ENCODE measurements at places on chromosomes 12 and 14.
A peak's percentile ranks its signal among the peaks of the same experiment; 100 is the strongest.

DNA sequence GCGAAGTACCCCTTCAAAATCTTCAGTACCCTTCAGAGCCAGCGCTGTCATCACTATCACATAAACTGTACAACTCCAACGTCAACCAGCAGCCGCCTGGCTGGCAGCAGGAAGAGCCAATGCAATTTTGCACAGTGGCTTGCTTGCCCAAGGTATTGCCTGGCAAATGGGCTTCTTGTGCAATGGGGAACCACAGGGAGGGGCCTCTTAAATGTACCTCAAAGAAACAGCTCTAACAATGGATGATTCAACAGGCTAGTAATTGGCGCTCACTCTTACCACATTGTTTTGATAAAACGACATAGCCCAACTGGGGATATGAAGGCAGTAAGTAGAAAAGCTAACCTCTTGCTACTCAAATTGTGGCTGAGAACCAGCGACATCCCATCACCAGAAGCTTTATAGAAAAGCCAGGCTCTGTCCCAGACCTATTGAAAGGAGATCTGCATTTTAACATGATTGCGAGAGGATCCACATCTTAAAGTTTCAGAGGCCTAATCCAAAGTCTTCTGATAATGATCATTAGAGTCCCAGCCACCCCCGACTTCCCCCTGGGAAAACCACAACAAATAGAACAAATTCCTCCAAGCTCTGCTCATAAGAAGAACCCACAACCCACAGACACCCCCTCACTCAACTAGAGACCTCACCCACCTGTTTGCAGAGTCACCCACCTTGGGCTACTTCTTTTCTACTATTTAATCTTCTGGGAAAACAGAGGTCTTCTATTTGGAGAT is 125.3 kb upstream of the HIF1A start:
- no peak for DNase-seq

DNA sequence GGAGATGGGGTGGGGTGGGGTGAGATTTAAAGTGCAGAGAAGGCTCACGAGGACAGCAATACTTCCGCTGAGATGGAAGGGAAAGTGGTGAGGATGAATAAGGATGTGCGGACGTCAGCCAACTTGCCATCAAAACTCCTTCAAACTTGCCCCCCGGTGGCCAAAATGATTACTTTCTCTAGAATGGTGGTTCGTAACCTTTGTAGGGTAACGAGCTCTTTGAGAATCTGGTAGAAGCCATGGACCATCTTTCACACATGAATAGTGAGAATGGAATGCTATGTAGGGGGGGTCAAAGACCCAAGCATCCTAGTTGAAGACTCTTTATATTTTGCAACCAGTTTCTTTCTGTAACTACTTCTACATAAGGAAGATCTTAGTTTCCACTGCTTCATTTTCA is 245.9 kb upstream of the DDHD1 start:
- no peak for DNase-seq

DNA sequence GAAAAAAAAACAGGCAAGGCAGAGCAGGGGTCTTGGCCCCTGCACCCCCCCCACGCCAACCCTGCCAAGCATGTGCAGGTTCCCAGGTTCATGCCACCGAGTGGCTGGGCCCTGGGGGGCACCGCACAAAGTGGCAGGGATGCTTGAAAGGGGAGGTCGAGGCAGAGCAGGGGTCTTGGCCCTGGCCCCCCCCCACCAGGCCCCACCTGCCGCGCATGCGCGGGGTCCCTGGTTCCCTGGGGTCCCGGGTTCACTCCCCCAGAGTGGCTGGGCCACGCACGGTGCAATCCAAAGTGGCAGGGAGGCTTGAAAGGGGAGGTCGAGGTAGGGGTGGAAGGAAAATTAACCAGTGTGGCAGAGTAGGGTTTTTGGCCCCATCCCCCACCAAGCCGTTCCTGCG is 312.2 kb downstream of the ALG10 start:
- no peak for DNase-seq

DNA sequence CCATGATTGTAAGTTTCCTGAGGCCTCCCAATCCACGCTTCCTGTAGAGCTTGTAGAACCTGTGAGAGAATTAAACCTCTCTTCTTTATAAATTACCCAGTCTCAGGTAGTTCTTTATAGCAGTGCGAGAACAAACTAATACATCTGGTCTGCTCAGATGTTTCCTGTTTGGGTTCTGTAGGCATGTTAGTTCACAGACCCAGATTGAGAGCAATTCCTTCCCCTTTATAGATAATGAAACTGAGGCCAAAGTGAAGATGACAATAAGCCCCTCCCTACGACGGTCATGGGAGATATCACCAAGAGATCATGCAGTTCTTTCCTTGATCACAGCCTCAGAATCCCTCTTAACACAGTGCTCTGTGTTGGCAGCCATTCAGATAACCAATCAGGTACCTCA is 76.5 kb upstream of the CLMN start:
- no peak for DNase-seq

DNA sequence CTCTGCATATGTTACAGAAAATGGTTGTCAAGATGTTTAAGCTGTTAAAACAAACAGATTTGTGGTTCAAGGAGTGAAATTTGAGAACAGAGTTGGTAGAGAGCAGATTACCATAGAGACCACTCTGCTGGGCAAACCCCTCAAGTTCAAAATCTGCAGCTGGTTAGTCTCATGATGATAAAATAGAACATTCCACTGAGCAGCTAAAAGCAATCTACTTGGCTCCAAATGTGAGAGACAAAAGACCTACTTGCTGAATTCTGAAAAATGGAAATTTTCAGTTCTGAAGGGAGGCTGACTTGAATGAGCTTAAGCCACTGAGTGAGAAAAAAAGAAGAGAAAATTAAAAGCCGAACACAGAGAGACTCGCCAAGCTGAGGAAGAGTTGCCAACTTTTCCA is 519.3 kb downstream of the NOVA1 start:
- no peak for DNase-seq

DNA sequence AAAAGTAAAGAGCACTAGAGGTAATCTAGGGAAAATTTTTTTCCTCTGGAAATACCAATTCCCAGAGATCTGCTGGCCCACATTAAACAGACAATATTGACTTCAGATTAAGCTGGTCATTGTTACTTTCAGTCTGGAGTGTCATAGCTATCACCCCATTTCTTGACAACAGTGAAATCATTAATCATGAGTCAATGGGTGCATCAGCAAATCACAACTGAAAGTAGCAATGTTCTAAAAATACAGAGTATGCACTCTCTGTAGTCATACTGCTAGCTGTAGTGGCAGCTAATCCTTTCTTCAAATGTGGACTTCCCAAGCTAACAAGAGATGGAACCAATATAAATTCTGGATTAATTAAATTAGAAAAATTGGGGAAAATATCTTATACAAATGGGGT is 129.9 kb downstream of the CPNE8 start:
- DNase-seq: no peak

- no peak for DNase-seq
These were observed 31.3 kb upstream of the SLC10A1 start for GRCh38 chr14:69828354-69828753.

- no peak for DNase-seq
These were observed 5.1 kb downstream of the PSMB11 start for GRCh38 chr14:23047034-23047634.

DNA sequence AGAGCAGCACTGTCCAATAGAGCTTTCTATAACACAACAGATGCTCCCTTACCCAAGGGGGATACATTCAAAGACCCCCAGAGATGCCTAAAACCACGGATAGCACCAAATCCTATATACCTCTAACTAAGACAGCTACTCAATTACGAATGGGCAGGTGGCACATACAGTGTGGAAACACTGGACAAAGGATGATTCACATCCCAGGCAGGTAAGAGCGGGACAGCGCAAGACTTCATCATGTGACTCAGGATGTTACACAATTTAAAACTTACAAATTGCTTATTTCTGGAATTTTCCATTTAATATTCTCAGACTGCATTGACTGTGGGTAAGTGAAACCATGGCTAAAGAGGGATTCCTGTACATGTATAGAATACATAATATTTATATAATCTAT is 5.5 kb upstream of the HCFC2 start:
- DNase-seq: no peak

- no peak for DNase-seq
These were observed 24.6 kb downstream of the TTC9 start for GRCh38 chr14:70666361-70666686.

DNA sequence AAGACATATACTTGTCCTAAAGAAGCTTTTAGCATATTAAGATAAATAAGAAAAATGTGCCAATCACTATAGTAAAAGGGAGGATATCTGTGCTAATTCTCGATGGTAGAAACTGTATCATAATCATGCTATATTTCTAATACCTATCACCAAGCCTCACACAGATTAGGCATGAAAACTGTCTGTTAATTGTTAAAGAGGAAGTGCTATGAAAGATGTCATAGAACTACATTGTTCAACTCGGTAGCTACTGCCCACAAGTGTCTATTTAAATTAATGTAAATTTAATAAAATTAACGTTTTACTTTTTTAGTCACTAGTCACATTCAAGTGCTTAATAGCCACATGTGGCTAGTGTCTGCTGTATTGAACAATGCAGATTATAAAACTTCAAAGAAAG is 77.5 kb upstream of the KICS2 start:
- no peak for DNase-seq

DNA sequence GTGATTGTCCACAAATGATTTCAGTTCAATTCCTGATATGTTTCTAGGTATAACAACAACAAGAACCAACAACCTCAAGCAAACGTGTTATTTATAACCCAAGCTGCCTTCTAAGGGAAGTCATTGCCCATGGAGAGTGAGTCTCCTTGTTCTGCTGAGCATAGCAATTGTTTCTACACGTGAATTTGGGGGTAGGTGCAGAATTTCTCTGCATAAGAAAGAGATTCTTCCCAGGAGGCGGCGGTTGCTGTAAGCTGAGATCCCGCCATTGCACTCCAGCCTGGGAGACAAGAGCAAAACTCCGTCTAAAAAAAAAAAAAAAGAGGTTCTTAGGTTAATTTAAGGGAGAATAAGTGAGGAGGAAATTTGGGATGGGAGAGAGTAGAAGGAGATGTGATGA is 226.5 kb upstream of the PELI2 start:
- no peak for DNase-seq

- no peak for DNase-seq
These were observed 1.1 kb downstream of the MED6 start for GRCh38 chr14:70599345-70599744.

GRCh38 chr14:103113774-103114173 is 9.5 kb upstream of the TNFAIP2 start:
- no peak for DNase-seq

GRCh38 chr14:22886500-22887259 is 3.7 kb downstream of the REM2 start:
- DNase-seq: peak; percentile 78

DNA sequence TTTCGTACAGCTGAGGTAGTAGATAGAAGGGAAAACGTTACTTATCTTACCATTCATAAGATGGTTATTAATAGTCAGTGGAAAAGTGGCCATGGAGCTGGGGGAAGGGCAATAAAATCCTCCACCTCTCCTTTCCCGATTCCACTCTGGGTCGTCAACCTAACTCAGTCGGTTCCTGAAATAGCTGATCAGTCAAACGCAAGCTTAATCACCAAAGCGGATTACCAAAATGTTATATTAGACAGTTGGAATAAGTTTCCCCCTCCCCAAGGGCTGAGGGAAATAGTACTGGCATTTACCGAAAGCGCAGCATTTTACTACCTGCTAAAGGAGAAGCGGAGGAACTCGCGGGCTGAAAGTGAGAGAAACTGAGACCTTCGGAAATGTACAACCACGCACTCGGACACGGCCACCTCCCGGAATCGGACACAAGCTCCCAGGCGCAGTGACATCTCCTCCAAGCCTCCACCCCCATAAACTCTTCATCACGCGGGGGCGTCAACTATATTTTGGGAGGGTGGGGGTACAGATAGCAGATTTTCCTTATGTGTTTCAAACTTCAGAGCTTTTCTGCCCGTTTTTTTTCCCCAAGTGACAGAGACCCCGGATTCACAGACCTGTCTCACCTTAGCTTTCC is 1.2 kb downstream of the PPM1H start:
- DNase-seq: peak; percentile 30

DNA sequence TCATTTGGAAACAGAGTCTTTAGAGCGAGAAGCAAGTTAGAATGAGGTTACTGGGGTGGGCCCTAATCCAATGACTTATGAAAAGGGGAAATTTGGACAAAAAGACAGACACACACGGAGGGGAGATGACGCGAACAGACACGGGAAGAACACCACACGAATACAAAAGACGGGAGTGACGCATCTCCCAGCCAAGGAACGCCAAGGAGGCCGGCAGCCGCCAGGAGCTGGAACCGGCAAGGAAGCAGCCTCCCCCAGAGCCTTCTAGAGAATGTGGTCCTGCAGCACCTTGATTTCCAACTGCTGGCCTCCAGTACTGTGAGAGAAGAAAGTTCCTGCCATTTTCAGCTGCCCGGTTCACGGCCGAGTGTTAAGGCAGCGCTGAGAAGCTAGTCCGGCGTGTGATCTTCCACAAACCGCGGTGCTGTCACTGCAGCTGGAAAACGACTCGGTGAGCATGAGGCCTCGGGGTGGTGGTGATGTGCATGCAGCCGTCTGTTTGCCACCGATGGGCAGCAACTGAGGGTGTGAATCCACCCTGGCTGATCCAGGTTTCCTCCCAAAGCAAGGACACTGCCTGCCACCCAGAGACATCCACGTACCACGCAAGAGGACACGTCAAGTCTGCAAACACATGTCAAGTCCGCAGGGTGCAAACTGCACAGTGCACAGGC is 124.5 kb downstream of the NCOR2 start:
- DNase-seq: no peak

DNA sequence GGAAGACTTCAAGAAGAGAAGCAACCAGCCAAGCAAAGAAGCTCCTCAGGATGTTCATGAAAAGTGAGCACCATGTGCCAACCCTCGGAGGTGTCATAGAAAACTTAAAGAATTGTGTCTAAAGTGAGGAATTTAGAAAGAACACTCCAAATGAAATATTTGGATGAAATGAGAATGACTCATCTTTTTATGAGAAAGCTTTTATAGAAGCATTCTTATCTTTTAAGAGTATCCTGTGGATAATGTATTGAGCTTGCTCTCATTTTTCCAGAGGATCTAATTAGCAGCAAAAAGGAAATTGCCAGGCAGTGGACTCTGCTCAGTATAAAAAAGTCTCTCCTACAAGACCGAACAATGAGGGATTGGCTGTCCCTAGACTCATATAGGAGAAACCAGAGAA is 454.9 kb downstream of the LRIG3 start:
- no peak for DNase-seq

GRCh38 chr14:69317102-69317755 is 57.3 kb downstream of the GALNT16 start:
- DNase-seq: peak; percentile 69

- peak; percentile 2 for DNase-seq
These were observed 671 bp downstream of the SPTB start for GRCh38 chr14:64878837-64879634.

DNA sequence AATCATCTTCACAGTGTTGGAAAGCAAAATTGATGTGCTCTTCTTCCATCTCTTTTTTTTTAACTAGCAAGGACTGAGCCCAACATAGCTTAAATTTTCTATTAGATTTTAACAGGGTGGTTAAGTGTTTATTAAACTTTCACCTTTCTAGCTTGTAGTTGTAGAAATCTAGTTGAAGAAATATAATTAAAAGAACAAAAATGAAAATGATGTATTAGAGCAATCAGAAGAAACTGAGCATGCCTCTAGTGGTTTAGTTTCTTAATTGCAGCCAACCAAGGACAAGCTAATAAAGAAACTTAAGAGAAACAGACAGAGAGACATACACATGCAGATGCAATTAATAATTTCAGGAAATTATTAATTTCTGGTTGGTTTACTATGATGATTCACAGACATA is 673.0 kb upstream of the LMO3 start:
- DNase-seq: peak; percentile 4

GRCh38 chr12:14999695-15000365 is 27.0 kb downstream of the PDE6H start:
- peak; percentile 20 for DNase-seq
